ENCODE measurements at places on chromosomes 2 and 18.

- no peak for ATAC-seq
Observed at GRCh38 chr2:64456293-64456692, 2.3 kb downstream of the LGALSL start.

- no peak for ATAC-seq
Observed at GRCh38 chr2:46167406-46167805, 129.8 kb upstream of the EPAS1 start.

GRCh38 chr2:48712151-48712550 lies 43.4 kb downstream of the LHCGR start:
- no peak for ATAC-seq

GRCh38 chr2:225113371-225114015 lies 71.2 kb upstream of the DOCK10 start:
- no peak for ATAC-seq

GRCh38 chr2:44801289-44801840 lies 140.1 kb upstream of the SIX3 start:
- no peak for ATAC-seq
